ENCODE measurements at places on chromosomes 11 and 22.

DNA sequence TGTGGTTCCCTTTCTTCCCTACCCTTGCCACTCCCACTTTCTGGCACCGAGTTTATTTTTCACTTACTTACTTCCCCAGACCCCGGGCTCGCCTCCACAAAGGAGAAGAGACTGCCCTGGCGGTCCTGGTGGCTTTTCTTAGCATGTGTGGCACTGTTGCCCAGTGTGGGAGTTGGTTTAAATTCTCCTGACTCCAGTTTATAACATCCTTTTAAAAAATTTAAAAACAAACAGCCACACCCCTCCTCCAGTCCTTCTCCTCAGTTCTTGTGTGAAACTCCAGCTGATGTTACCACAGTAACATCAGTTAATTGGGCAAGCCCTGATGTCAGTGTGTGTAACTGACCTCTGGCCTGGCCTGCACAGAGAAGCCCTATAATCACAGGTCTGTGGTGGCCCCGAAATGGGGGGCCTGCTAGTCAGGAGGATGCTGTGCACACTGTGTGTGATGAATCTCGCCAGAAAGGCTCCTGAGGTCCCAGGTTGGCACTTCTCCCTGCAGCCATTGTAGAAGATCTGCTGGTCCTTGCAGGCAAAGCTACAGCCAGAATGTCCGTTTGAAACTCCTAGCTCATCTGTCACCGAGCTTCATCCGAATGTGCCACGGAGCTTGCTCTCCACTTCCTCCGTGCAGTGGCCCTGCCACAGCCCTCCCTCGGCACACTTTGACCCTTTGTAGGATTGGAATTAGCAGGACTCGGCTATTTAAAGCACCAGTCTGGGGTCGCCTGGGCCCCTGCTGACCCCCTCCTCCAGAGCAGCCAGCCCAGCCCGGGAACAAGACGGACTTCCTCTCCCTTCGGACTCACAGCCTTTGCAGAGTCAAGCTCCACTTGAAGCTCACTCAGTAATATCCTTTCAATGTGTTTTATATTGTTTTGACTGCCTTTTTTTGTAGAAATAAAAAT, 7.6 kb downstream of the YDJC start:
- DNase-seq: no peak

- no peak for DNase-seq
Observed at GRCh38 chr11:59216641-59217564, 4.2 kb upstream of the MPEG1 start.

DNA sequence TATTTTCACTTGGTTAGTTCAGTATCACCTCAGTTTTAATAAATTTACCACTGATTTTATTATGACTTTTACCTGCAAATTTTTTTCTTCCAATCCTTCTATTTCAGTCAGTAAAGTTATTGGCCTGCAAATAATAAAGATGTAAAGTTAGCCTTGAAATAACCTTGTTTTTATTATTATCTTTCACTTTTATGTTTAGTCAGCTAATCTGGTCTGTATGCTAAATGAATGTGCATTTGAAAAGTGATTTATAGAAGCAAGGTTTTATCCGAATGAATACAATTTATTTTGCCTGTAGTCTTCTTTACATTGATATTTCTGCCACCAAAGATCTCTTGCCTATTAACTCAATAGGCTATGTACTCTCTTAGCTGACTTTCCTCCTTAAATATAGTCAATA, 425.7 kb downstream of the CNTN5 start:
- DNase-seq: no peak

DNA sequence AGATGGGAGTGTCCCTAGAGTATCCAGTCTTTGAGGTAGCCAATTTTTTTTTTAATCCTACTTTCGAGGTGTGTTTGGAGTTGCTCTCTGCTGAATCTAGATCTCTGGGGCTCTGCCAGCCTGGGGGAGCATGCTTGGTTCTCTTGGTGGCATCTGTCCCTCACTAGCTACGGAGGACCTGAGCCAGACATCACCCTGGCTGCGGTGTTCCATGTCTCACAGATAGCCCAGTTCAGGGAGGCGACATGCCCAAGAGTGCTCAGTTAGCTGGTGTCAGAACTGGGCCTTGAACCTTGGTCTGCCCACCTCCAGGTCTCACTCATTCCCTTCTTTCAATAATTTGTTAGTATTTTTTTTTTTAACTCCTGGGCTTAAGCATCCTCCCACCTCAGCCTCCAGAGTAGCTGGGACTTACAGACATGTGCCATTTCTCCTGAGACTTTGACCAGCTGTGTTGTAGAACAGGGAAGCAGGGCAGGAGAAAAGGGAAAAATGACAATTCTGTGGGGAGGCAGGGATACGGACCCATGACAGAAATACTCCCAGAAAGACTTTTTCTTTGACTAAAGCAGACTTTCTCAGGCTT, 621 bp downstream of the HMOX1 start:
- DNase-seq: no peak
